Left renal pelvis (tissue), 4 donors: ENCODE measurements at places on chromosomes 4 and X. TPM values are rescaled to one million over a fixed set of nuclear protein-coding genes. Genes with fewer than 3 reads are reported as not detected.

- DNase-seq = no peak
These were observed 58.2 kb upstream of the DYNLT3 start for GRCh38 chrX:37905436-37906147.

- DNase-seq = no peak
These were observed 109.3 kb downstream of the ASB9 start for GRCh38 chrX:15160558-15161095.

- DNase-seq = no peak
These were observed 20.5 kb upstream of the FAM193A start for GRCh38 chr4:2515830-2516550.

- DNase-seq = no peak
These were observed 67.9 kb downstream of the TAB3 start for GRCh38 chrX:30821116-30821515.

Gene SPIN4
- polyA plus RNA-seq = 33.7 TPM

Gene CHRDL1
- 96.7 TPM for polyA plus RNA-seq
